Stimulated activated CD8-positive, alpha-beta memory T cell treated with anti-CD3 and anti-CD28 coated beads, Interleukin-4, amount 100 ng/mL, for 4 hours (primary cell): ENCODE measurements at places on chromosomes 2 and 18.

GRCh38 chr2:142347751-142348150 is 216.9 kb upstream of the LRP1B start:
- no peak for DNase-seq

DNA sequence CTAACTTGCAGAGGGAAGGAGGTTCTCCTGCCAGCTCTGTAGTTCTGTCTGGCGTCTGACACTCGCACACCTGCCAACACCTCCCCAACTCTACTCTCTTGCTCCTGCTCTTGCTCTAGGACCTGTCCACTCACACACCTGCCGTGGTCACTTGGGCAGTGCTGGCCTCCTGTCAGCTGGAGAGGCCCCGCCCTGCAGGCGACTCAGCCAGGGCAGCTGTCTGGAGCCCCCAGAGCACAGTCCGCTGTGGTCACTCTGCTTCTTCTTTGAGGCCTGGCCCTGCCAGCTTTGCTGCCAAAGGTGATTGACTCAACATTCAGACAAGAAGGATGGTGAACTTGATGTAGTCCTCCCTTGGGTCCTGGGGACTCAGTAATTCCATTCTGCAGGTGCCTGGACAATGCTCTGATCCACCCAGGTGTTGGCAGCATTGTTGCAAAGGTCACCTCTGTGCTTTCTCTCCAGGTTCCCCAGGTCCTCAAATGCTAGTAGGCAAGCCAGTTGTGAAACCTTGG is 18.7 kb downstream of the TPO start:
- DNase-seq, result no peak

DNA sequence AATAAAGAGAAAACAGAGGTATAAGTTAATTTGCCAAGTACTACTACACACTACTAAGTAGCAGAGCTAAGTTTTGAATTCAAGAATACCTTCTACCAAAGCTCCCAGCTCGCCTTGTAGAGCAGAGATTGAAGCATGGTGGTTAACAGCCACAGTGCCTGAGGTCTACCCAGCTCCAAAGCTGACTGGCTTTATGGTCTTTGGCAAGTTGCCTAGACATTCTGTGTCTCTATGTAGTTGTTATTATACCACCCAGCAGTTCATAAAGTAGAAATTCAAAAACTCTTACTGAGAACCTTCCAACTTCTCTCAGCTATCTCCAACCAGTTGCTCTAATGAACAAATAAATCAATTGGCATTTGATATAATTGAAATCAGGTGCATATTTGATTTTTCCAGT is 87.8 kb downstream of the PDE11A start:
- DNase-seq, result no peak

DNA sequence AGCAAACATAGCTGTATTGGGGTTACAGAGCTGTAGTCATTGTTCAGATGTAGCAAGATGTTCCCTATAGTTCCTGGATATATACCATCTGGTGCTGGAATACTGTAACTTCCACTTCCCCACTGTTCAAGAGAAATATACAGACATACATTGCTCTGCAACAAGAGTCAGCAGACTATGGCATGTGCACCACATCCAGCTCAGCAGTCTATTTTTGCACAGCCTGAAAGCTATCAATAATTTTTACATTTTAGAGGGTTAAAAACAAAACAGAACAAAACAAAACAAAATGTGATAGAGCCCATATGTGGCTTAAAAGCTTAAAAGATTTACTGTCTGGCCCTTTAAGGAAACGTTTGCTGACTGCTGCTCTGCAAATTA is 31.8 kb upstream of the VIT start:
- no peak for DNase-seq

DNA sequence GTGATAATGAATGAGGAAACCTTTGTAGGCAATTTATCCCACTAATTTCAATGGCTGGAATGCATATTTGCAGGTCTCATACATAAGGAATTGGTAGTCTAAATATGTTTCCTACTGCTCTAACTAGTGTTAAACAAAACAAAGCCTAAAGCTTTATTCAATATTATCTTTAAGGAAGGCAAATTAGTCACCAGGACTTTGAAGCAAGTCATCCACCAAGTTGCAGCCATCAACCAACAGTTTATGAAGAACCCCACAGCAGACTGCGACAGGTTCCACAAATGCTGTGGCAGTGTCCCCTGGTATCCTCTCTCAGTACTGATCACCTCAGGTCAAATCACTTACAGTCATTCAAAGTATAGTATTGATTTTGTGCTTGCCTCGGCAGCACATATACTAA is 181.5 kb upstream of the ZFP36L2 start:
- DNase-seq, result no peak

GRCh38 chr2:20220806-20221554 is 4.0 kb downstream of the SDC1 start:
- no peak for DNase-seq

GRCh38 chr18:46001074-46001473 is 33.9 kb upstream of the EPG5 start:
- no peak for DNase-seq

GRCh38 chr2:228847684-228848083 is 423.4 kb downstream of the PID1 start:
- DNase-seq, result no peak

GRCh38 chr2:222976521-222977061 is 75.4 kb upstream of the KCNE4 start:
- no peak for DNase-seq

DNA sequence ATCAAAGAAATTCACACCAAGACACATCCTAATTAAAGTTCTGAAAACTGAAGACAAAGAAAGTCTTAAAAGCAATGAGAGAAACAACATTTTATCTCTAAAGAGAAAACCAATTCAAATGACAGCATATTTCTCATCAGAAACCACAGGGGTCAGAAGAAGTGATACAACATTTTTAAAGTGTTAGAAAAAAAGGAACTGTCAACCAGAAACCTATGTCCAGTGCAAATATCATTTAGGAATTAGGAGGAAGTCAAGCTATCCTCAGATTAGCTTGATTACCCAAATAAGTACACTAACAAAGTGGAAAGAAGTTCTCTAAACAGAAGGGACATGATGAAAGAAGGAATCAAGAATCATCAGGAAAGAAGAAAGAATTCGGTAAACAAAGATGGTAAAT is 59.5 kb upstream of the BCL2L11 start:
- DNase-seq, result no peak
